ENCODE measurements at places on chromosomes 16 and 17. TPM values are rescaled to one million over a fixed set of nuclear protein-coding genes. Genes with fewer than 3 reads are reported as not detected.

DPEP3 gene
- not detected for total RNA-seq

SMIM36 gene
- total RNA-seq = not detected

CCL2 gene
- total RNA-seq = 17.7 TPM

CA5A gene
- total RNA-seq = not detected

PRAC1 gene
- not detected for total RNA-seq

TP53TG3B gene
- total RNA-seq = not detected

CDK12 gene
- 40.5 TPM for total RNA-seq

KRT39 gene
- total RNA-seq = not detected

CCDC200 gene
- total RNA-seq = not detected

PDILT gene
- total RNA-seq = not detected

PRSS27 gene
- total RNA-seq = 1.1 TPM

RAPGEFL1 gene
- 3.4 TPM for total RNA-seq

EDC4 gene
- 65.1 TPM for total RNA-seq

CD300E gene
- total RNA-seq = not detected

HEATR9 gene
- not detected for total RNA-seq

PLLP gene
- total RNA-seq = 1.4 TPM

NEUROD2 gene
- not detected for total RNA-seq

PRR29 gene
- 0.51 TPM for total RNA-seq

CAVIN1 gene
- 438 TPM for total RNA-seq

PRSS8 gene
- total RNA-seq = 1.1 TPM

TSR3 gene
- 87.5 TPM for total RNA-seq

PIGW gene
- 23.7 TPM for total RNA-seq

PRKCA gene
- 47.6 TPM for total RNA-seq

JMJD8 gene
- 74.5 TPM for total RNA-seq
